ENCODE measurements at places on chromosomes 16 and 17.

DNA sequence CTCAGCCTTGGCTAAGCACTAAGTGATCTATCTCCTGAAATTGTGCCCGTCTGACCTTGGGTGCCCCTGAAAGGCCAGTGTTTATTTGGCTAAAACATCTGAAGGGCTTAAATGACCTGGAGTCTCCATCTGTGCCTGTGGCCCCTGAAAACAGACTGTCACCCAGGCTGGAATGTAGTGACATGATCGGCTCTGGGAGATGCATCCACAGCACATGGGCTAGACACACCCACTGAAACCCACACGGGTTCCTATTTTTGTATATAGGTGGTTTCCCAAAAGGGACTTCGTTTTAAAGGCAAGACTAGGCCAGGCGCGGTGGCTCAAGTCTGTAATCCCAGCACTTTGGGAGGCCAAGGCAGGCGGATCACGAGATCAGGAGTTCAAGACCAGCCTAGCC lies 13.5 kb downstream of the CEP295NL start:
- no peaks in the 10 kb centered on the region for H3K27me3 ChIP-seq
- DNase-seq, result no peak
- no peak overlapping the region for H3K27ac ChIP-seq
- peaks cover 27% of the 10 kb centered on the region for H3K4me1 ChIP-seq

GRCh38 chr16:50323335-50324011 lies 45.3 kb downstream of the BRD7 start:
- H3K4me3 ChIP-seq, result no peak overlapping the region
- no peaks in the 10 kb centered on the region for H3K27me3 ChIP-seq
- H3K27ac ChIP-seq, result no peak overlapping the region
- H3K36me3 ChIP-seq, result peaks cover 45% of the 10 kb centered on the region
- no peak for DNase-seq

DNA sequence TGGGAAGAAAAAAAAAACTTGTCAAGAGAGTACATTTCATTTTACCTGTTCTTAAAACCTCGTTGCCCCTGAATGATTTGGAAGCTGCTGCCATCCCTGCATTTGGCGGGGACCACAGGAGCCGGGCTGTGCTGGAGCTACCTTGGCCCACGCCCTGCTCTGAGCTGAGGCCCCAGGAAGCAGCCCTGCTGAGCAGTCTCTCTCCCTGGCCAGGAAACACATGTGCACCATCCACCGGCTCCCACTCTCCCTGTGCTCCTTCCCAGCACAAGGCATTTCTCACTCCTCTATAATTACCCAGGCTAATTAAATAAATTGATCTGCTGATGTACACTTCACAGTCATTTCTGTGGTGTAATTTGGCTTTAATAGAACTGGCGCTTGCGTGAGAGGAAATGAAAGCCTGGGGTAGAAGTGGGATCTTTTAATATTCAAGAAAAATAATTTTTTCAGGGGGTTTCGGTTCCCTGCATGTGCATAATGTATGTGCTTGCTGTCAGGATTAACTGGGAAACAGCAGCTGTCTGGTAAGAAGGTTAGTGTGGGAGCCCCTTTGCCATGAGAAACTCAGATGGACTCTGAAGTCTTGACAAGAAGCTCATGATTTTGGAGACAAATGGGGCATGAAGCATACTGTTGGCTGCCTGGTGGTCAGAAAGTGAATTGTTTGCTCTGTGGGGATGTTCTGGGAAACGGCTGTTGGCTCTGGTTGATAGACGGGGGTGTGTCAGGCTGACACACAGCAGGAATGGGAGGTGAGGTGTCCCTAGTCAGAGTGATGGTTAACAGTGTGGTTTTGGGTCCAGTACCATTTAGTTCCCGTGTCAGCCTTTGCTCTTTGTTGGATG lies 252.3 kb upstream of the EEF2KMT start:
- no peaks in the 10 kb centered on the region for H3K27me3 ChIP-seq
- no peak for DNase-seq
- H3K4me3 ChIP-seq, result no peak overlapping the region

- H3K27ac ChIP-seq, result peak within 1 kb of the TSS; percentile 71
- no peaks in the 10 kb centered on the region for H3K27me3 ChIP-seq
- no peaks in the 10 kb centered on the region for H3K36me3 ChIP-seq
- peak within 1 kb of the TSS; percentile 74 for H3K4me3 ChIP-seq
These were observed at the start of gene CREBBP for GRCh38 chr16:3880623-3881498. Gene CREBBP, minus strand, starts transcription at chr16:3880713. Its CDS starts 797 bp downstream, at chr16:3879916.

DNA sequence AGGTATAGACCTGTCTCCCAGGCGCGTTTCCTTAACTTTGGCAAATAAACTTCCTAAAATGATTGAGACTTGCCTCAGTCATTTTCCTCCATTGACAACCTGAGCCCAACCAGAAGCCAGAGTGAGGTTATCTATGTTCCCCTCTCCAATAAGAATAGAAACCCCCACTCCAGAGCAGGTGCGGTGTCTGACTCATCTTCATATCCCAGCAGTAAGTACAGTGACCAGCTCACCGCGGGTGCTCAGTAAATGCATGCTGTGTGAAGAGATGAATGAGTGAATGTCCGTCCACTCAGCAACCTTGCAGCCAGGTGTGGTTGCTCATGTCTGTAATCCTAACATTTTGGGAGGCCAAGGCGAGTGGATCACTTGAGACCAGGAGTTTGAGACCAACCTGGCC lies 19.5 kb upstream of the CD300E start:
- no peak overlapping the region for H3K27ac ChIP-seq
- H3K27me3 ChIP-seq, result no peaks in the 10 kb centered on the region
- H3K4me1 ChIP-seq, result peaks cover 12% of the 10 kb centered on the region
- no peak for DNase-seq
- no peaks in the 10 kb centered on the region for H3K36me3 ChIP-seq

DNA sequence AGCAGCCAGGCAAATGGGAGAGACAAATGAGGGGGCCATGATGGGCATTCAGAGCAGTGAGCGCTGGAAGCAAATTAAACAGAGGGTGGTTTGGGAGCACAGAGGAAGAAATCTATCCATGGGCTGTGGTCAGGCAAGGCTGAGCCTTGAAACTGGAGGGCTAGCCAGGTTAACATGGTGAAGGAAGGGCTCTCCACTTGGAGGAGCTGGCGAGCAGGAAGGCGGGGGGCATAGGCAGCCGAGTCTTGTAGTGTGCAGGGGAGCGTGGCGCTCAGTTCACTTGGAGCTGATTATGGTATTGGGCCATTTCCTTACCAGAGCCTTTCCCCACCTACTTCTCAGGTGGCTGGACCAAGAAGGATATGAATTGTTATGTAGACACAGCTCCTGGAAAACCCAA lies 189.7 kb downstream of the SNX29 start:
- H3K4me3 ChIP-seq, result no peak overlapping the region
- no peak for DNase-seq
- H3K36me3 ChIP-seq, result no peaks in the 10 kb centered on the region
- no peak overlapping the region for H3K27ac ChIP-seq
- H3K4me1 ChIP-seq, result no peaks in the 10 kb centered on the region

DNA sequence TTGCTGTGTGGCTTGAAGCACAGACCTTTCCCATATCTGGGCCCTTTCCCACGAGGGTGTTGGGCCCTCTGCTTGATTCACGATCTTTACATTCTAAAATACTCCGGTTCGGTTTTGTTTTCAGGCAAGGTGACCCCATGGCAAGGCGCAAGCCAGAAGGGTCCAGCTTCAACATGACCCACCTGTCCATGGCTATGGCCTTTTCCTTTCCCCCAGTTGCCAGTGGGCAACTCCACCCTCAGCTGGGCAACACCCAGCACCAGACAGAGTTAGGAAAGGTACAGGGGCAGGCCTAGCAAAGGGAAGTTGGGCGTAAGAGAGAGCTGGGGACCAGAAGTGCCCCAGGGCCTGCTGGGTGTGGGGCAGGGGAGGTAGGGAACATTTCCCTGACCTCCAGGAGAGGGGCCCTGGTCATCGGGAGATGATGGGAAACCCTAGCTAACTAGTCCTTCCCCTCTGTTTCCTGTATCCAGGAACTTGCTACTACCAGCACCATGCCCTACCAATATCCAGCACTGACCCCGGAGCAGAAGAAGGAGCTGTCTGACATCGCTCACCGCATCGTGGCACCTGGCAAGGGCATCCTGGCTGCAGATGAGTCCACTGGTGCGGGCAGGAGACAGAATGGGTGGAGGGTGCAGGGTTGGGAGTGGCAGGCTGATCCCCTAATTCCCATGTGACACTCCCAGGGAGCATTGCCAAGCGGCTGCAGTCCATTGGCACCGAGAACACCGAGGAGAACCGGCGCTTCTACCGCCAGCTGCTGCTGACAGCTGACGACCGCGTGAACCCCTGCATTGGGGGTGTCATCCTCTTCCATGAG lies 1.4 kb downstream of the ALDOA start:
- peaks cover 49% of the 10 kb centered on the region for H3K4me1 ChIP-seq
- DNase-seq, result no peak
- no peaks in the 10 kb centered on the region for H3K27me3 ChIP-seq
- peaks cover 52% of the 10 kb centered on the region for H3K36me3 ChIP-seq
- H3K4me3 ChIP-seq, result peak overlapping the region; percentile 77
- H3K27ac ChIP-seq, result peak overlapping the region; percentile 94

GRCh38 chr17:67116045-67116575 lies 71.8 kb downstream of the CACNG1 start:
- no peaks in the 10 kb centered on the region for H3K4me1 ChIP-seq
- H3K36me3 ChIP-seq, result peaks cover 27% of the 10 kb centered on the region
- no peak overlapping the region for H3K27ac ChIP-seq
- H3K27me3 ChIP-seq, result no peaks in the 10 kb centered on the region
- DNase-seq, result no peak
- H3K4me3 ChIP-seq, result no peak overlapping the region

- H3K36me3 ChIP-seq, result peaks cover 18% of the 10 kb centered on the region
- peaks cover 27% of the 10 kb centered on the region for H3K4me1 ChIP-seq
- peak; percentile 24 for DNase-seq
- peak overlapping the region; percentile 76 for H3K27ac ChIP-seq
These were observed 472 bp downstream of the GALNS start for GRCh38 chr16:88856122-88856827.

GRCh38 chr17:49260011-49260816 lies 29.6 kb upstream of the PHOSPHO1 start:
- peak overlapping the region; percentile 12 for H3K4me3 ChIP-seq
- H3K36me3 ChIP-seq, result no peaks in the 10 kb centered on the region
- no peak overlapping the region for H3K27ac ChIP-seq
- peaks cover 11% of the 10 kb centered on the region for H3K4me1 ChIP-seq
- peak; percentile 37 for DNase-seq

DNA sequence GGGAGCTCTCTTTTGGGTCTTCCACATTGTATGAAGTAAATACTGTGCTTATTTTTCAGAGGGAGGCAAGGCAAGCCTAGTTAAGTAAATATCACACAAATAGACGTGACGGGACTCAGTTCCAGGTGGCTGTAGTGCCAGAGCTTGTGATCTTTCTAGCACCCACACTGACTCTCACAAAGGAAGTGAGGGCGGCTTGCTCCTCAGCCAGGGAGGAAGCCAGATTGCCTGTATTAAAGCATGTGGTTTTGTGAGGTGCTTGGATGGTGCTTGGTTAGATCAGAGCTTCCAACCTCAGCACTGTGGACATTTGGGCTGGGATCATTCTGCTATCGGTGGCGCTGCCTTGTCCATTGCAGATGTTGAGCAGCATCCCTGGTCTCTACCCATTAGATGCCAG lies 80.1 kb downstream of the VAT1L start:
- no peak for DNase-seq
- no peaks in the 10 kb centered on the region for H3K27me3 ChIP-seq
- no peaks in the 10 kb centered on the region for H3K36me3 ChIP-seq

DNA sequence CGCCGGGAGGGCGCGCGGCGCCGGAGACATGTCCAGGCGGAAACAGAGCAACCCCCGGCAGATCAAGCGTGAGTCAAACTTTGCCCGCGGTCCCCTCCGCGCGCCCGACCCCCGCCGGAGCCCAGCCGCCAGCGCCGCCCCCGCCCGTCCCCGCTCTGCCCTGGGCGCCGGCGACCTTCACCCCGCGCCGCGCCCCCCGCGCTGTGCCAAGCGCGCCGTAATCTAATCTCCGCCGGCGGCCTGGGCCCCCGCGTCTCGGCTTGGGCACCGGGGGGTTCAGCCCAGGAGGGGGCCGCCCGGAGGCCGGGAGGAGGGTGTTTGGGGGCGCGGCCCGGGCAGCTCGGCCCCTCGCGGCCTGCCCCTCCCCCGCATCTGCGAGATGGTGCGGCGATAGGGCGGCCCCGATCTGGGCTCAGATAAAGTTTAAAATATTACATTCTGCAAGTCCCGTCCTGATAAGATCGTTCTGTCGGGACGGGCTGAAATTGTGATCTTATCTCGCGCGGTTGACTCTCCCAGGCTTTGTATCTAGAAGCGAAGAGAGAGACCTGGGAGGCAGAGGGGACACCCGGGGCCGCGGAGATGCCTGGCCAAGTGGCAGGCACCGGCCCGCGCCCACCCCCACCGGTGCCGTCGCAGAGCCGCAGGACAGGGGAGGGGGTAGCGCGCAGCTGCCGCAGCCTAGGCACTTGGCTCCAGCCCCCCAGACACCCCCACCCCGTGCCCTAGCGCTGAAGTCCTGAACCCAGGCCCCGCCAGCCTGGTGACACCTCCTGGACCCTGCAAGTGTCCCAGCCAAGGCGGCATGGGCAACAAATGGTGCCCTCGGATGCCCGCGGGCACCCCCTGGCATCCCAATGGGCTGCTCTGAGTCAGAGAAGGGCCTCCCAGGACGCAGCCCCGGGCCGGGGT lies 787 bp downstream of the ZFPM1 start:
- H3K27ac ChIP-seq, result peak overlapping the region; percentile 74
- H3K27me3 ChIP-seq, result no peaks in the 10 kb centered on the region
- no peaks in the 10 kb centered on the region for H3K36me3 ChIP-seq
- peaks cover 40% of the 10 kb centered on the region for H3K4me1 ChIP-seq
- DNase-seq, result no peak

DNA sequence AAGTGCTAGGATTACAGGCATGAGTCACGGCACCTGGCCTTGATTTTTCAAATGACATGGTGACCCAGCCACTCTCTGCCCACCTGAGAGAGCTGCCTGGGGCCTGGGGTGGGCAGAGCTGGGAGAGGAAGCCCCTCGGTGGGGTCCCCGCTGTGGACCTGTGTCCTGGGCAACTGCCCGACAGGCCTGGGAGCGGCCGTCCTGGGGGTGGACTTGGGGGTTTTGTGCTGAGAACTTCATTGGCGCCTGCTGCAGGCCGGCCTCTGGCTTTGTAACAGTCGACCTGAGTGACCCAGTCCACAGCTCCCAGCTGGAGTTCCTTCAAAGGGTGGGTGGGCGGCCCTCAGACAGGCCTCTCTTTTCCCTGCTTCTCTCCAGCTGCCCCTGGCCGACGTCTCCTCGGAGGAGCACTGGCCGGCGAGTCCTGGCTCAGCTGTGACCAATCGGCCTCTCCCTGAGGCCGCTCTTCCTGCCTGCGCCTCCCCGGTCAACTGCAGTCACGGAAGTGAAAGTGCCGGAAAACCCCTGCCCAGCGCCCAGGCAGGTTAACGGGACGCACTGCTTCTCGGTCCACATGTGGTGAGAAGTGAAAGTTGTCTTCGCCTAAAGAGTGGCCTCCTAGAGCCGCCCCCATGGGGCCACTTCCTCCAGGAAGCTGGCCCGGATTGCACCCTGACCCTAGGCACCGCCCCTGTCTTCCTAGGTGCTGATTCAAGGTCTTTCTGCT lies 5.5 kb downstream of the CBFA2T3 start:
- DNase-seq, result no peak
- no peak overlapping the region for H3K4me3 ChIP-seq
- H3K27me3 ChIP-seq, result peaks cover 8% of the 10 kb centered on the region
- H3K4me1 ChIP-seq, result peaks cover 13% of the 10 kb centered on the region
- no peaks in the 10 kb centered on the region for H3K36me3 ChIP-seq
- no peak overlapping the region for H3K27ac ChIP-seq

GRCh38 chr16:54724346-54724925 lies 206.2 kb upstream of the IRX5 start:
- no peaks in the 10 kb centered on the region for H3K4me1 ChIP-seq
- no peak overlapping the region for H3K27ac ChIP-seq
- no peaks in the 10 kb centered on the region for H3K27me3 ChIP-seq
- DNase-seq, result no peak
- H3K4me3 ChIP-seq, result no peak overlapping the region
- H3K36me3 ChIP-seq, result no peaks in the 10 kb centered on the region

- H3K4me1 ChIP-seq, result peaks cover 89% of the 10 kb centered on the region
- peak; percentile 12 for DNase-seq
- H3K27me3 ChIP-seq, result no peaks in the 10 kb centered on the region
These were observed 77.6 kb upstream of the TNRC6C start for GRCh38 chr17:77880711-77881450.
